ENCODE measurements at places on chromosomes 16 and 17. TPM values are rescaled to one million over a fixed set of nuclear protein-coding genes. Genes with fewer than 3 reads are reported as not detected.

CKLF gene
- total RNA-seq, result 66.7 TPM

SLC16A5 gene
- 1.8 TPM for total RNA-seq

SULT1A4 gene
- 1.1 TPM for total RNA-seq

PPP1R27 gene
- total RNA-seq, result not detected

FOXO3B gene
- total RNA-seq, result 5.6 TPM

STX8 gene
- 26.5 TPM for total RNA-seq

OR3A3 gene
- not detected for total RNA-seq

MYH2 gene
- total RNA-seq, result not detected

MC1R gene
- 4.4 TPM for total RNA-seq

GRCh38 chr17:896953-897661 is 82.5 kb downstream of the NXN start:
- H3K4me1 ChIP-seq, result peaks cover 24% of the 10 kb centered on the region
- H3K27me3 ChIP-seq, result no peaks in the 10 kb centered on the region
- DNase-seq, result peak; percentile 75
- H3K36me3 ChIP-seq, result peaks cover 4% of the 10 kb centered on the region
- peak overlapping the region; percentile 72 for H3K27ac ChIP-seq

GRCh38 chr17:28878981-28879380 is 18.6 kb downstream of the FLOT2 start:
- H3K27me3 ChIP-seq, result no peaks in the 10 kb centered on the region
- no peaks in the 10 kb centered on the region for H3K4me1 ChIP-seq
- H3K36me3 ChIP-seq, result peaks cover 42% of the 10 kb centered on the region
- H3K27ac ChIP-seq, result no peak overlapping the region
- H3K4me3 ChIP-seq, result no peak overlapping the region

- H3K4me1 ChIP-seq, result peaks cover 57% of the 10 kb centered on the region
- H3K36me3 ChIP-seq, result no peaks in the 10 kb centered on the region
- DNase-seq, result no peak
- no peaks in the 10 kb centered on the region for H3K27me3 ChIP-seq
These were observed 10.1 kb upstream of the COL1A1 start for GRCh38 chr17:50211249-50212120.

- no peak overlapping the region for H3K27ac ChIP-seq
- DNase-seq, result peak; percentile 48
- H3K4me1 ChIP-seq, result no peaks in the 10 kb centered on the region
- no peak overlapping the region for H3K4me3 ChIP-seq
- H3K27me3 ChIP-seq, result peaks cover 4% of the 10 kb centered on the region
These were observed 58.3 kb downstream of the SPACA3 start for GRCh38 chr17:33049781-33050414.

- peak overlapping the region; percentile 63 for H3K27ac ChIP-seq
- peaks cover 3% of the 10 kb centered on the region for H3K4me1 ChIP-seq
- DNase-seq, result no peak
- no peaks in the 10 kb centered on the region for H3K27me3 ChIP-seq
- peak overlapping the region; percentile 91 for H3K4me3 ChIP-seq
- peaks cover 14% of the 10 kb centered on the region for H3K36me3 ChIP-seq
These were observed 541 bp downstream of the VKORC1 start for GRCh38 chr16:31094088-31094423.

DNA sequence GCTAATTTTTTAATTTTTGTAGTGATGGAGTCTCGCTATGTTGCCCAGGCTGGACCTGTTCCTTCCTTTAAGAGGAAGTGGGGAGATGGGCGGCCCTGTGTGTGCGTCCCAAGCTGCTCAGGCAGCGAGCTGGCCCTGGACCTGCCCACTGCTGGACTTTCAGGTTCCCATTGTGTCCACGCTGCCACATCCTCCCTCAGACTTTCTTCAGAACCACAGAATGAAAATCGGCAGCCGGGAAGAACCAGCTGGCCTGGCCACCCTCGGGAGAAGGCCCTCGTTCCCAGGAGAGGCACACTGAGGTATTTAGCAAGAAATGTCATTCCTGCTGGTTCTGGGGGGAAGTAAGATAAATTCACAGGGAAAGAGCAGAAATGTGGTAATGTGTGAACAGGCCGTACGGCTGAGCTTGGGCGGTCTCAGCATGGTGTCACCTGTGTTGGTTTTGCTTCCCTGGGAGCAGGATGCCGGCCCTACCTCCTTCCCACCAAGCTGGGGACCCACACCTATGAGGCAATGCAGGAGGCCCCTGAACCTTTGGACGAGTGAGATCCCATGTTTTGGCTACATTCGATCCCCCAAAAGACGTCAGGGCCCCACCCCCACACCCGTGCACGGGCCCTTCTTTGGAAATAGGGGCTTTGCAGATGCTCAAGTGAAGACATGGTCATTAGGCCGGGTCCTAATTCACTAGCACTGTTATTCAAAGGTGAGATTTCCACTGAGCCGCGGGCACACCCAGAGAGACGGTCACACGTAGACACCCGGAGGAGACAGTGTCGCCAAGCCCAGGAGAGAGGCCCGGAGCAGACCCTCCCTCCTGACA is 35.9 kb upstream of the ZNF469 start:
- DNase-seq, result no peak
- H3K27me3 ChIP-seq, result no peaks in the 10 kb centered on the region
- H3K36me3 ChIP-seq, result no peaks in the 10 kb centered on the region
- no peak overlapping the region for H3K27ac ChIP-seq

- peak; percentile 49 for DNase-seq
- H3K36me3 ChIP-seq, result peaks cover 5% of the 10 kb centered on the region
- peaks cover 32% of the 10 kb centered on the region for H3K4me1 ChIP-seq
- H3K4me3 ChIP-seq, result peak overlapping the region; percentile 70
These were observed 170.2 kb downstream of the RAB11FIP4 start for GRCh38 chr17:31561469-31562375.

GRCh38 chr17:16941072-16942036 is 30.6 kb downstream of the TNFRSF13B start:
- no peaks in the 10 kb centered on the region for H3K4me1 ChIP-seq
- no peak overlapping the region for H3K27ac ChIP-seq
- no peak overlapping the region for H3K4me3 ChIP-seq
- H3K27me3 ChIP-seq, result peaks cover 54% of the 10 kb centered on the region

GRCh38 chr16:12324152-12324551 is 347.6 kb downstream of the SNX29 start:
- peaks cover 4% of the 10 kb centered on the region for H3K4me1 ChIP-seq
- no peak overlapping the region for H3K27ac ChIP-seq
- no peak for DNase-seq

- no peaks in the 10 kb centered on the region for H3K27me3 ChIP-seq
- peak; percentile 70 for DNase-seq
- H3K36me3 ChIP-seq, result no peaks in the 10 kb centered on the region
- H3K4me3 ChIP-seq, result no peak overlapping the region
These were observed 46.6 kb downstream of the RGS9 start for GRCh38 chr17:65183736-65184135.

GRCh38 chr17:31788956-31789355 is 70.1 kb downstream of the COPRS start:
- no peaks in the 10 kb centered on the region for H3K27me3 ChIP-seq
- no peak overlapping the region for H3K27ac ChIP-seq
- H3K4me1 ChIP-seq, result peaks cover 9% of the 10 kb centered on the region
- no peak overlapping the region for H3K4me3 ChIP-seq

GRCh38 chr16:3038896-3039295 is 2.2 kb upstream of the BICDL2 start:
- peaks cover 63% of the 10 kb centered on the region for H3K27me3 ChIP-seq
- no peak overlapping the region for H3K27ac ChIP-seq
- H3K4me3 ChIP-seq, result no peak overlapping the region
- no peaks in the 10 kb centered on the region for H3K4me1 ChIP-seq

GRCh38 chr16:66930189-66930588 is 4.0 kb downstream of the CIAO2B start:
- peaks cover 28% of the 10 kb centered on the region for H3K4me1 ChIP-seq
- H3K4me3 ChIP-seq, result no peak overlapping the region
- H3K27me3 ChIP-seq, result peaks cover 2% of the 10 kb centered on the region
- DNase-seq, result peak; percentile 85
- H3K36me3 ChIP-seq, result peaks cover 8% of the 10 kb centered on the region

DNA sequence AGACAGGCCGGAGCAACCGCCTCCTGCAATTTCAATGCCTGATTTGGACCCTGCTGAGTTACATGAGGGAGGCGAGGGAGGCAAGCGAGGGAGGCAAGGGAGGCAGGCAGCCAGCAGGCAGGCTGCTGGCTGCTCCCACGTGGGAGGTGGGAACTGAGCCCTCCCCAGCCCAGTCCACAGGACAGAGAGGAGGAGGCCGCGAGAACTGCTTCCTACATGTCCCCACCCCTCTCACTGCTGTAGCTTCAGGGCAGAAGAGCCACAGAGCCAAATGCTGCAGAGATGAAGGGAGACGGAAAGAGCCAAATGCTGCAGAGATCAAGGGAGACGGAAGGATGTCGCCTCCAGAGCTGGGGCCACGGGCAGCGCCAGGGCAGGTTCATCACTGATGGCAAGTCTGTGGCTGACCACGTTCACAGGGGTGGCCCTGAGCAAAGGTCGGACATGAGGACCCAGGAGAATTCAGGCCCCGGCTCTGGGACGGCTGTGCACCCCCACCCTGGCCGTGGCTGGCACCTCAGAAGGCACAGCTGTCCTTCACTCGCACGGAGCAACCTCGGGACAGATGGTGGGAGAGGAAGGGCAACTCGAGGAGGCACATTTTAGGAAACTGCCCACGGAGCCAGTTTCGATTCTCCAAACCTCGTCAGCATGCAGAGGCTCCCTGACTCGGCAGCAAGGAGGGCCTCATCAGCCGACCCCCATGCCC is 21.5 kb downstream of the RPH3AL start:
- H3K27ac ChIP-seq, result no peak overlapping the region
- no peaks in the 10 kb centered on the region for H3K36me3 ChIP-seq
- peaks cover 25% of the 10 kb centered on the region for H3K27me3 ChIP-seq

GRCh38 chr17:81070541-81071246 is 35.7 kb downstream of the BAIAP2 start:
- H3K36me3 ChIP-seq, result peaks cover 8% of the 10 kb centered on the region
- H3K4me1 ChIP-seq, result no peaks in the 10 kb centered on the region
- no peak for DNase-seq
- no peaks in the 10 kb centered on the region for H3K27me3 ChIP-seq
- H3K4me3 ChIP-seq, result no peak overlapping the region

GRCh38 chr16:52501746-52502145 is 45.2 kb downstream of the TOX3 start:
- no peak overlapping the region for H3K27ac ChIP-seq
- no peak for DNase-seq
- no peaks in the 10 kb centered on the region for H3K27me3 ChIP-seq
- H3K4me1 ChIP-seq, result no peaks in the 10 kb centered on the region

GRCh38 chr17:13200671-13201070 is 182.8 kb upstream of the ELAC2 start:
- no peak overlapping the region for H3K27ac ChIP-seq
- no peaks in the 10 kb centered on the region for H3K36me3 ChIP-seq
- H3K27me3 ChIP-seq, result no peaks in the 10 kb centered on the region
- no peak overlapping the region for H3K4me3 ChIP-seq

DNA sequence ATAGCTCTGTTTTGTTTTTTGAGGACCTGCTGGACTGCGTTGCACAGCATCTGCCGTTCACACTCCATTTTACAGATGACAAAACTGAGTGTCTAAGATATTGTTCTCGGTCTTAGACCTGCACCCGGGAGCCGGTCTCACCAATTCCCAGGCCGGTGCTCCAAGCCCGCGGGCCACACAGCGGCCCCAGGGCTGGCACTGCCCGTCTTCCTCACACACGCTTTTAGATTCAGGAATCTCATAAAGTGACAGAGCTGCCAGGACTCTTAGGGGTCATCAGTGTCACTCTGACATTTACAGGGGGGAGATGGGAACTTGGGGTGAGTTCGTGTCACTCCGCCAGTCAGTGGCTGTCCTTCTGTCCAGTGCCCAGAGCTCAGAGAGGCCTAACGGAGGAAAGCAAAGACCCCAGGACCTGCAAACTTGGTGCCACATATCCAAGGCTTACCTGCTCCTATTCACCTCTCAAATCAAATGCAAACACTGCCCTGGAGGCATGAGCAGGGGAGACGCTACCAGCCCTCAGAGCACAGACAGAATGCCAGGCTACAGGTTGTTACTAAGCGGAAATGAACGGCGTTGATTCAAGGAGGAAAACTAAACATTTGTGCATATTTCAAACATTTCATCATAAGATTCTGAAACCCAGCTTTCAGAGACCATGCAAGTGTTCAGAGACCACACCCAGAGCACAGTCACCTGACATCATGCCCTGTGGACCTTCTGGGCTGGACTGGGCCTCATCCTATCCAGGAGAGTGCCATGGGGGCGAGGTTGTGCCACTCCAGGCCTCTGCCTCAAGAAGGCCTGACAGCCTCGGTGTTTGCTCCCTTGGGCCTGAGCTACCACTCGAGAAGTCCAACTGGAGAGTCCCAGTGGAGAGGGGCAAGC is 29.5 kb downstream of the TNFRSF13B start:
- peaks cover 47% of the 10 kb centered on the region for H3K27me3 ChIP-seq
- no peak overlapping the region for H3K27ac ChIP-seq
- no peaks in the 10 kb centered on the region for H3K36me3 ChIP-seq
- no peak overlapping the region for H3K4me3 ChIP-seq

- H3K36me3 ChIP-seq, result peaks cover 8% of the 10 kb centered on the region
- H3K27ac ChIP-seq, result no peak overlapping the region
- no peak for DNase-seq
- H3K4me3 ChIP-seq, result no peak overlapping the region
- no peaks in the 10 kb centered on the region for H3K27me3 ChIP-seq
These were observed 33.0 kb downstream of the COX11 start for GRCh38 chr17:54935471-54935870.
